Epithelial cell of proximal tubule (primary cell): ENCODE measurements at places on chromosomes 12 and 14. TPM values are rescaled to one million over a fixed set of nuclear protein-coding genes. Genes with fewer than 3 reads are reported as not detected.

DNA sequence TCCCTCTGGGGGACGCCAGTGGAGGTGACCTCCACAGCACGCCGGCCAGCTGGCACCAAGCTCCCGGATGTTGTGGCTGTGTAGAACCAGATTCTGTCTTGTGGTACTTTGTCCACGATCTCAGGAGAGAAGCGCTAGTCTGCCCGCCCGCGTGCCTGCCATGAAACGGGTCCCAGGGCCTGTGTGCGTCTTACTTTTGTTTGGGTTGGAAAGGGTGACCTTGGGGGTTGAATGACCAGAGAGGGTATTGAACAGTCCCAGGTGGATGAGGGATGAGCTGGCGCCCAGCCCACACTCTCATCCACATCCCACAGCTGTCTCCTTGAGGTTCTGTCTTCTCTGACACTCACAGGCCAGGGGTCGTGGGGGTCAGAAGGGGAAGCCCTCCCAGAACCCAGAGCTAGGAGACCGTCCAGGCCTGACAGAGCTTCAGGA is 78.3 kb downstream of the WDR20 start:
- no peak for DNase-seq

DNA sequence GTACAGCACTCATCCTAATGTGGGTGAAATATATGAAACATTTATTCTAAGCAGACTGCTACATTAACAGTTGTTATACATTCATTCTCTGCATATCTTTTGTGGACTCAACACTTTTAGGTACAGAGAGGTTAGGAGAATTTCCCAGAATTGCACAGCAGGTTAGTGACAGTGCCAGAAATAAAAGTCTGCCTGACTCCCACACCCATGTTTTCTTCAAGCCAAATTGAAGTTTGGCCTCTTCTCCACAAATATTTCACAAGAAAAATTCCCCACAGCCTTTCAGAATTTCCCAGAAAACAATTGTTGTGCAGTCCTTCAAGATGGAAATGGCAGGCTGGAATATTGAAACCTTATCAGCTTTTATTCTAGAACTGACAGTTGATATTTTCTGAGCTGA is 464.8 kb downstream of the RAD51B start:
- DNase-seq = no peak

GRCh38 chr12:6567112-6567670 is 900 bp downstream of the NOP2 start:
- no peak for DNase-seq

- DNase-seq = no peak
Measured at GRCh38 chr12:10068644-10069043, 30.1 kb downstream of the CLEC1A start.

DNA sequence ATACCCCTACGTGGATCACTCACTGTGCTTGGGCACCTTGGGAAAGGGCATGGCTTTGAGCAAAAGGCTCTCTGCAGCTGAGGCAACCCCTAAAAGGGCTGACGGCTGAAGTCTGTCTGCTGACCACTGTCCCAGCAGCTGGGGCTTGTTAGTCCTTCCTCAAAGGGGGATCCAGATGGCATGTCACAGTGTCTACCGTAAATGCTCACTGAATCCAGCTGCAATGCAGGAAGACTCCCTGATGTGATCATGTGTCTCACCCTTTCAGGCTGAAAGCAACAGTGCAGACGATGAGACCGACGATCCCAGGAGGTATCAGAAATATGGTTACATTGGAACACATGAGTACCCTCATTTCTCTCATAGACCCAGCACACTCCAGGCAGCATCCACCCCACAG is 12.4 kb downstream of the OAS1 start:
- DNase-seq = no peak

DNA sequence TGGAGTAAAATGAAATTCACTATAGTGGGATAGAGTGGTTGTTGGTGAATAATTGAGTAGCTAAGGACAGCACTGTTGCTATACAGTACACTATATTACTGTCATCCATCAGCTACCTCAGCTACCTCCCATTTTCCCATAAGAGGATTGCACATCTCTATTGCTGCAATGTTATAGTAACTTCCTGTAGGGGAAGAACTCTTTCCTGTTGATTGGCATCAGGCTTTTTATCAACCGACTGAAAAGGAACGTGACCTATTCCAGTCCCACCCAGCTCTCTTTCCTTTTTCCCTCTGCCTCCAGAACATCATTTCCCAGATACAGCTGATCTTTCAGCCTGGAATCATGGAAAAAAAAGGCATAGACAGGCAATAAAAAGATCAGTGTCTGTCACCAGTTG is 117.4 kb downstream of the ADAMTS20 start:
- no peak for DNase-seq

- no peak for DNase-seq
Measured at GRCh38 chr12:80373666-80374065, 70.4 kb upstream of the PTPRQ start.

- no peak for DNase-seq
Measured at GRCh38 chr14:61761557-61761956, 663 bp upstream of the SNAPC1 start.

GRCh38 chr14:100641274-100641860 is 54.1 kb upstream of the BEGAIN start:
- DNase-seq = no peak

DNA sequence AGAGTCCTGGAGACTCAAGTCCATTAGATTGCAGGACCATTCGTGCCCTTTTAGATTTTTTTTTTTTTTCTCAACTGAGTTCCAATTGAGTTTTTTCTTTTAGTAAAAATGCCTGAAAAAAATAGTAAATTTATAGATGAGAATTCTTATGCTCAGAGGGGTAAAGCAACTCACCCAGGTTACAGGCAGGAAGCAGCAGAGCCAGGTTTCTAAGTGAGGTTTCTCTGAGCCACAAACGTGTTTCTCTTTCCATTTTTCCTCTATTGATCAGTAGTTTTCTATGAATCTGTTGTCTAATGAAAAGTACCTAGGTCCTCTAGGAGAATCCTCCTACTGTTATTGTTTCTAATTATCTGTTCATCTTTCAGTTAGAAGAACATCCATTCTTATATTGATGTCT is 66.4 kb upstream of the C12orf71 start:
- DNase-seq = no peak

DNA sequence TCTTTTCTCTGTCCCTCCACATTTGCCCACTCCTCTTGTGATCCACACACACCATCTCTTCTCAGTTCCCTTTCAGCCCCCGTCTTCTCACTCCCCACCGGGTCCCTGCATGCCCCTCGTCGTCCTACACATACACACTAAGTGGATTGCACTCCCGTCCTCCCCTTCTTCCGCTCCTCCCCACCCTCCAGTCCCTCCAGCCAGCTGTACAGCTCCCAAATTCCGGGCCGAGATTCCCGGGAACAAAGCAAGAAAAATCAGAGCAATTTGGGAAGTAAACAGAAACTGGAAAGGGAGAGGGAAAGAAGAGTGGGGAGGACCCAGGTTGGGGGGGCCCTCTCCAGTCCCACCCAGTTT is 282 bp upstream of the IGFBP6 start:
- DNase-seq = no peak

DNA sequence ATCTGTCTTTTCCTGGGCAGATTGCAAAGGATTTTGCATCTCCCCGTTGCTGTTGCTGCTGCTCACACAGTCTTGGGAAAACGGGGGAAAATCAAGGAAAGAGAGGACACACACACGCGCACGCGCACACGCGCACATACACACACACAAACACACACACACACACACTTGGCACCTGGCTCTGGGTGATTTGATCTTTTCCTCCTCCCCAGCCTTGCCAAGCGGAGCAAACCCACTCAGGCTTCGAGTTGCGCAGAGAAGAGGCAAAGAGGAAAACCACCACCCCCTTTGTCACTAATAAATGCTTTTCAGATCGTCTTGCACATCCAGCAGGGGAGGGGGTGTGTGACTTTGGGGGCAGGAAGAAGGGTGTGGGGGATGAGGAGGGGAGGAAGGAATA is 965 bp upstream of the NOS1 start:
- no peak for DNase-seq

DNA sequence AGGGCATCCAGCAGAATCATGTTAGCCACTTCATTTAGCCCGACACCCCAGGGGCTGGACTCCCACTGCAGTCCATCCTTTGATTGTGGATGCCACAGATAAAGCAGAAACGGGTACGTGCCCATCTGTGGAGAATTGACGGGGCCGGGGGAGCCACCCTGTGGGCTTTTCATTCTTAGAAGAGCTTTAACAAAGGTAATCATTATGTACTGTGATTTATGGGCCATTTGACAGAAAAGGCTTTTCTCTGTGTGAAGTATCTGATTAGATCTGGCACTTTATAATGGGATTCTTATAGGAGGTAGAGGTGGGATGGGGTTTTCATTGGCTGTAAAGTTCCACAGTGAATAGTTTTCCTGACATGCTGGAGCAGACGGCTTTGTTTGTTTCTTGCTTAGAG is 40.4 kb downstream of the AACS start:
- DNase-seq = no peak

DNA sequence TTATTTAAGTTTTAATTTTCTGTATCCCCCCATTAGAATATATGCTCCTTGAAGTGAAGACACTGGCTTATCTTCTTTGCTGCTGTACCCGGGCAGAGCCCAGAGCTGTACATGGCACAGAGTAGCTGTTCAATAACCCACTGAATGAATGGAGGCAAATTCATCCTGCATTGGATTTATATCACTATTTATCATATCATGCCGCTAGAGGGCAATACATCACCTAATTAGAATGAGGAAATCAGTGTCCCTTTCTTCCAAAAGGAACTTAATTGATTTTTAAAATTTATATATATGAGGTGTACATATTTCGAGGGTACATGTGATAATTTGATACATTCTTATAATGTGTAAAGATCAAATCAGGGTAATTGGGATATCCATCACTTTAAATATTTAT is 89.2 kb upstream of the TMEM260 start:
- peak; percentile 6 for DNase-seq

GRCh38 chr12:59173695-59174094 is 253.4 kb upstream of the LRIG3 start:
- no peak for DNase-seq

DNA sequence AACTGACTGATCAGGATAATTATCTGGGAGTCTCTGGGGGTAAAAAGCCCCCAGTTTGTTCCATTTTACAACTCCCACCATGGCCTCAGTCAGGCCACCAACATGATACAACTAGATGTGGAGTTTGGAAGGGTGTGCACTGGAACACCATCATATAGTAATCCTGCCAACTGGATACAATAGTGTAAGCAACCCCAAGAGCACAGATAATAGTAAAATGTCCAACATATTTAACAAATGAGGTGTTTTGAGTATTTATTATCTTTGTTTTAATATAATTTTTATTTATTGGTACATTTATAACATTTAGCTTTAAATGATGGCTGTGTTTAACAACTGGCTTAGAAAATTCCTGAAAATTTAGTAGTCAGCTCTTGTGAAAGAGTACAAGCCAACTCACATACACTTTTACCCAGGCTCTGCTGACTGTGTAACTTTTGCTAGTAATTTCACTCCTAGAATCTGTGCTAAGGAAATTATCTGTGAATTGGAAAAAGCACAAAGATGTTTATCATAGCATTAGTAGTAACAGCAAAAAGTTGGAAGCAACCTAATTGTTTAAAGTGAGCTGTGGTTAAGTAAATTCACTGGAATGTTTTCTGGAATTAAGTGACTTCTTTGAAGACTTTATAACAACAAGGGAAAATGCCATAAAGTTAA is 196.8 kb downstream of the RAD51B start:
- DNase-seq = no peak

DNA sequence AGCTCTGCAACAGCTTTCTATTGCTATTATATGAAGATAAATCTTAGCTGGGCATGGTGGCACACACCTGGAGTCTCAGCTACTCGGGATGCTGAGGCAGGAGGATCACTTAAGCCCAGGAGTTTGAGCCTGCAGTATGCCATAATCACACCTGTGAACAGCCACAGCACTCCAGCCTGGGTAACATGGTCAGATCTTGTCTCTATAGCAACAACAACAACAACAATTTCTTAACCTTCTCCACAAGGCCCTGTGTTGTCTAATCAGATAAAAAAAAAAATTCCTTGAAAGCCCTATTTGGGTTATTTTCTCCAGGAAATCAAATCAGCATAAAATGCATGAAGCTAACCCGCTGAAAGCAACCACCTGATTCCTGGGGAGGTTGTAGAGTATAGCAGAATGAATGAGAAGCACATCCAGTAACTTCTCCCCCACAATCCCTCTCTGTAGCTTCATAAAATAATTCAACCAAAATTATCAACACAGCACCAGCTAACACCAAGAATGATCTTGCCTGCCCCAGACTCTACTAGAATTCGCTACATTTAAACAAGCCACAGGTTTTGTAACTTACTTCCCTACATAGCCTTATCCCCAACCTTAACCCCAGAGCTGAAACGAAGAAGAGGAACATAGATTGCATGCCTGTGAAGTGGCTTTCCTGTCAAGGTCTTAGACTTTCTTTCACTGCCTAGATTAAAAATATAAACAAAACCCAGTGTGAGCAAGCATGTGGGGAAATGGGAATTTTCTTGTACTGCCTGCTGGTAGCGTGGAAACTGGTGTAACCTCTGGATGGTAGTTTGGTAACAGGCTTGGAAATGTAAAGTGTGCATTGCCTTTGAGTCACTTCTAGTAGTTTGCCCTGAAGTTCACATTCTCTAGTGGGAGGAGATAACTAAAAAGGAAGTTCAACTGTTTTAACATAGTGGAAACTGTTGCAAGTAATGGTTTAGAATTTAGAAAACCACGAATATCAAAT is 6.0 kb upstream of the STK38L start:
- no peak for DNase-seq

DNA sequence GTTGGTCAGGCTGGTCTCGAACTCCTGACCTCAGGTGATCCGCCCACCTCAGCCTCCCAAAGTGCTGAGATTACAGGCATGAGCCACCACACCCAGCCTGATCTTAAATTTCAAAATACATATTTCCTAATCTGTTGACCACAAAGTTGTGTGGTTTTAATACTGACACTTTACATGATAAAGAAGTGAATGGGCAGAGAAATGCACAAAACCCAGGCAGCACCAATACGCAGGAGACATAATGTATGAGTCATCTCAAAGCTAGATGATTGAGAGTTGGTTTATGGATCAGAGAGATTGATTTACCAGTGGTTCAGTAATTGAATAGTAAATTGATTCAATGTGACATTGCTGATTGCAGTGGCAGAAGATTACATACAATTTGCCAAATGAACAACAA is 19.2 kb upstream of the PPP2R5E start:
- no peak for DNase-seq

PTGER2 gene
- total RNA-seq = 2.2 TPM in 2 replicates

SERPINA3 gene
- total RNA-seq = 2.7 and 4.7 TPM in 2 replicates

NPAS3 gene
- 0.07 and 0.35 TPM in 2 replicates for total RNA-seq

DHRS2 gene
- total RNA-seq = 0.69 and 0.80 TPM in 2 replicates

MMP17 gene
- total RNA-seq = 0.69 and 3.6 TPM in 2 replicates

CCDC198 gene
- total RNA-seq = 18.9 and 20.0 TPM in 2 replicates

PPP1R13B gene
- total RNA-seq = 6.4 and 11.1 TPM in 2 replicates

SPTB gene
- total RNA-seq = 0.36 and 1.8 TPM in 2 replicates

CCDC85C gene
- total RNA-seq = 29.6 and 34.8 TPM in 2 replicates

DLK1 gene
- total RNA-seq = not detected in 2 replicates

RFLNA gene
- 0.69 and 0.80 TPM in 2 replicates for total RNA-seq

C14orf132 gene
- 1.7 and 4.0 TPM in 2 replicates for total RNA-seq

RPS6KL1 gene
- 18.7 and 21.3 TPM in 2 replicates for total RNA-seq
